ENCODE measurements at places on chromosomes 1 and 21. TPM values are rescaled to one million over a fixed set of nuclear protein-coding genes. Genes with fewer than 3 reads are reported as not detected.

AKNAD1 gene
- total RNA-seq = not detected

OR2T35 gene
- not detected for total RNA-seq

SV2A gene
- total RNA-seq = 3.3 TPM

COL8A2 gene
- 8.4 TPM for total RNA-seq

ANGPTL7 gene
- 1.6 TPM for total RNA-seq

KIF2C gene
- 7.3 TPM for total RNA-seq

MSTO1 gene
- total RNA-seq = 27.2 TPM

All from left lung (tissue), 14 donors.